NCI-H526 (cell line): ENCODE measurements at places on chromosomes 4 and X.
A peak's percentile ranks its signal among the peaks of the same experiment; 100 is the strongest.

DNA sequence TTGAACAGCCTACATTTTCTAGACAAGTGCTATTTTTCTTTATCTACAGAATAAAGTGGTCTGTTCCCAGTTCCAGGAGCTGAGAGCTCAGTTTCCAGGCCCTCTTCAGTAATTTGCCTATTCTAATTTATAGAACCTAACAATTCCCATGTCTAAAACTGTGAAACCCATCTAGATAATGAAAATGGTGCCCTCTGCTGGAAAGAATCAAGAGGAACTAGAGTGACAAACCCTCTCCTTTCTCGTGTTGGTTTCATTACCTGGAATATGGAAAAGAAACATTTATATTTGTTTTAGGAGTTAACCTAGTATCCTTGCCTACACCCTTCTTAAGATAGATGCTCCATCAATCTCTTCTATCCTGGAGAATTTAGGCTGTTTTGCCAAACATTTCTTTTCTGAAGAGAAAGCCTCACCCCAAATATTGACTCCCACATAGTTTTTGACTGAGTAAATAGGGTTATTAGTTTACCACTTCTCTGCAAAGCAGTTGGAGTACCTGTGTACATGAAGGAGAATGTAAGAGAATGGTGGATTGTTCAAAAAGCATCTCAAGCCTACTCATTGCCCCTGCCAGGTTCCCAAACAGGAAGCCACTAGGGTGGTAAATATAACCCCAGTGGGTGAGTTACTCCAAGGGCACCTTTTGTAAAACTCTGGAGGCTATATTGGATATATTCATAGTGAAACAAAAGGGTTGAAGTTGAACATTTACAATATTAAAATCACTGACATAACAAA is 121.6 kb downstream of the RASL11B start:
- peak; percentile 79 for DNase-seq

- DNase-seq = no peak
These were observed 21.5 kb downstream of the HHIP start for GRCh38 chr4:144667500-144667899.

- DNase-seq = no peak
These were observed 1646.4 kb upstream of the ADGRL3 start for GRCh38 chr4:59553721-59554091.

DNA sequence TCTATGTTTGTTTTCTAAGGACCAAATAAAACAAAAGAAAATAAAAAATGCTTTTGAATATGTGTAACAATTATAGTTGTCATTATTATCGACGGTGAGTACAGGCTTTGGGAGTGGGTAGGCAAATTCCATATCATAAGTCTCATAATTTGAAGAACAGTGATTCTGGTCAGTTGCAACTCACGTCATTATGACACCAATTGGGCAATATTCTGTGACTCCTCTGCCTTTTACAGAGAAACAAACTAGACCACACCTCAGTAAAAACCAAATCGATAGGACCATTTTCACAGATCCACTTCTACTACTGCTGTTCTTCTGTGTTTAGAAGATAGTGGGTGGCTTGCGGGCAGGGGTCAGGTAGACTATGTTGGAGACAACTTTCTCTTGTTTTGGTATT is 250.1 kb downstream of the C4orf33 start:
- DNase-seq = no peak

GRCh38 chrX:386768-387575 is at the start of gene PPP2R3B:
TSS of gene PPP2R3B (minus strand) at chrX:386907. CDS start at chrX:386691, 216 bp downstream.
- DNase-seq = no peak

DNA sequence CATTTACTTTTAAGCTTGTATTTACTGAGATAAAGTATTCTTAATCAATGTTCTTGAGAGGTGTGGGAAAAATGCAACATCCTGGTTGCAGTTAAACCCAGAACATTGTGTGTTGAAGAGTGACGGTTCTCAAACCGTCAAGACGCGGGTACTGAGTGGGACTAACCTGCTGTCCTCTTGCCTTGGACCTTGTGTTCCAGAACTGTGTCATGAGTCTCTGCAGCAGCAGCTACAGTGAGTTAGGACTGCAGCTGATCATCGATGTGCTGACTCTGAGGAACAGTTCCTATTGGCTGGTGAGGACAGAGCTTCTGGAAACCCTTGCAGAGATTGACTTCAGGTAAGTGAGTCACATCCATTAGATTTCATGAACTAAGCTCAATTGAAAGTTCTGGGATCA is 59.7 kb downstream of the HTT start:
- DNase-seq = no peak
